ENCODE measurements at places on chromosomes 11 and 22.

- no peak for DNase-seq
These were observed 61.3 kb upstream of the NARS2 start for GRCh38 chr11:78635814-78636506.

- DNase-seq = no peak
These were observed 2.2 kb downstream of the TM7SF2 start for GRCh38 chr11:65113839-65114238.

DNA sequence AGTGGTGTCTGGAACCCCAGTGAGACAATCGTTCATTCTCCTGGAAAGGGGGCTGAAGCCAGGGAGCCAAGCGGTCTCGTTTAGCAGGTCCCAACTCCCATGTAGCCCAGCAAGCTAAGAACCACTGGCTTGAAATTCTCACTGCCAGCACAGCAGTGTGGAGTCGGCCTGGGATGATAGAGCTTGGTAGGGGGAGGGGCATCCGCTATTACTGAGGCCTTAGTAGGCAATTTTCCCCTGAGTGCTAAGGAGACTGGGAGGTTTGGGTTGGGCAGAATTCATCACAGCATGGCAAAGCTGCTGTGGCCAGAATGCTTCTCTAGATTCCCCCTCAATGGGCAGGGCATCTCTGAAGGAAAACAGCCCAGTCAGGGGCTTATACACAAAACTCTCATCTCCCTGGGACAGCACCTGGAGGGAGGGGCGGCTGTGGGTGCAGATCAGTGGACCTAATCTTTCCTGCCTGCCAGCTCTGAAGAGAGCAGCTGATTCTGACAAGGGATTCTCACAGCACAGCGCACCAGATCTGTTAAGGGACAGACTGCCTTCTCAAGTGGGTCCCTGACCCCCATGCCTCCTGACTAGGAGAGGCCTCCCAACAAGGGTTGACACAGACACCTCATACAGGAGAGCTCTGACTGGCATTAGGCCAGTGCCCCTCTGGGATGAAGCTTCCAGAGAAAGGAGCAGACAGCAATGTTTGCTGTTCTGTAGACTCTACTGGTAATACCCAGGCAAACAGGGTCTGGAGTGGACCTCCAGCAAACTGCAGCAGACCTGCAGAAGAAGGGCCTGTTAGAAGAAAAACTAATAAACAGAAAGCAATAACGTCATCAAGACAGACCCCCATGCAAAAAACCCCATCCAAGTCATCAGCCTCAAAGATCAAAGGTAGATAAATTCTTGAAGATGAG lies 14.8 kb downstream of the OR52M1 start:
- no peak for DNase-seq

GRCh38 chr11:112086422-112087191 lies at the start of the genes SDHD and TIMM8B:
SDHD (plus strand) TSS chr11:112086873; CDS start chr11:112086908, 35 bp downstream.
TIMM8B (minus strand) TSS chr11:112086756; CDS start chr11:112086723, 33 bp downstream.
- peak; percentile 97 for DNase-seq

DNA sequence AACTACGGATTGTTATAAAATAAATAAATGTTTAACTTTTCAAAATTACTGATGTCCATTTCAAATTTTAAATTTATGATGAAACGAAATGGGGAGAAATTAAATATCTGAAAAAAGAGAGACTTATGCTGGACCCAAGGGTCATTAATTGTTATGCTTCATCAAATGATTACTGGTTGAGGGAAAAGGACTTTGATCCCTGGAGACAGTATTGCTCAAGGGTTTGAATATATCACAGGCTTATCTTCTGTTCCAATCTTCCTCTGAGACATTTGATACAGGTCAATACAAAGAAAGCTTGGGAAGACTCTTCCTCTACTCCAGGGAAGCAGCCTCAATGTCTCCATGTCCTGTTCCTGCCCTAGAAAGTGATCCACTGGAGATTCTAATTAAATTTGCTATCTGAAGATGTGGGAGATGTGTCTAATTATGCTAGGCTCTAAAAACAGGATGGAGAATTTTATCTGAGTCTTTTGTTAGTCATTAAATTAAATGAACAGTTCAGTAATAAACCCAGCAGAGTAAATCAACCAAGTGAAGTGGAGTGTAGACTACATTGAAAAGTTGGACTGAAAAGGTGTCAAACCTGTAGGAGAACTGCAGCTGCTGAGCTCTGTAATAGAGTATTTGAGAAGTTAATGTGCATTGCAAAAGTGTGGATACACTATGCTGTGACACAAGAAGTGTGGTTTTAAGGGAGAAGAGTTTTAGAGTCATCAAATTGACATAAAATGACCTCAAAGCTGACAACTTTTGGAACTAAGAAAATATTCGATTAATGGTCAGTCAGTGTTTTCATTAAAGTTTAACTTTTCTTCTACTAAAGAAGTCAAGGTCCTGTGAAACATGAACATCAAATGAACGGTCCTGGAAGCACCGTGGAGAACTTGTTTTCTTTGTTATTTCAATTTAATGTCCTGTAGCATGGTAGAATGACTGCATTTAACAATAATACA lies 623.7 kb upstream of the CCDC90B start:
- no peak for DNase-seq

- no peak for DNase-seq
These were observed 1.5 kb upstream of the SMPD1 start for GRCh38 chr11:6388748-6389147.

- DNase-seq = no peak
These were observed 13.5 kb downstream of the LRP5 start for GRCh38 chr11:68325907-68326220.

GRCh38 chr11:76313271-76313670 lies 67.7 kb downstream of the THAP12 start:
- no peak for DNase-seq

- peak; percentile 50 for DNase-seq
These were observed 4.1 kb upstream of the SAC3D1 start for GRCh38 chr11:65036931-65037330.

- no peak for DNase-seq
These were observed 35.7 kb upstream of the PTPRJ start for GRCh38 chr11:47944632-47945031.

DNA sequence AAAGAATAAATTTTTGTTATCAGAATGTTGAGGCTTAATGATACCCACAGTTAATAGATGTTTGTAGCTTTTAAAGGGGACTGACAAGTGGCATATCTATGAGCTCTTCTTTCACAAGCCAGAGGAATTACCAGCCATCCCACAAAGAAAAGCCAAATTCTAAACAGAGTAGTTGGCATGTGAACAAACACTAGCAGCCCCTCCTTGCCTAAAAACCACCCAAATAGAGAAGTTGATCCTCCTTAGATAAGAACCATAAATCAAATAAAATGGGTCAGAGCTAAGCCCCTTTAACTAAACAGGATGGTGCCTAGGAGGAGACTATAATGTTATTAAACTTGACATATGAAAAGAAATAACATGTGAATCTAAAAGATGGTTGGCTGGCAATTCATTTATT lies 11.4 kb downstream of the LPXN start:
- DNase-seq = no peak

GRCh38 chr22:42805016-42805997 lies 51.8 kb downstream of the ARFGAP3 start:
- peak; percentile 42 for DNase-seq

- DNase-seq = no peak
These were observed 32.5 kb downstream of the MRGPRX2 start for GRCh38 chr11:19027829-19028595.

DNA sequence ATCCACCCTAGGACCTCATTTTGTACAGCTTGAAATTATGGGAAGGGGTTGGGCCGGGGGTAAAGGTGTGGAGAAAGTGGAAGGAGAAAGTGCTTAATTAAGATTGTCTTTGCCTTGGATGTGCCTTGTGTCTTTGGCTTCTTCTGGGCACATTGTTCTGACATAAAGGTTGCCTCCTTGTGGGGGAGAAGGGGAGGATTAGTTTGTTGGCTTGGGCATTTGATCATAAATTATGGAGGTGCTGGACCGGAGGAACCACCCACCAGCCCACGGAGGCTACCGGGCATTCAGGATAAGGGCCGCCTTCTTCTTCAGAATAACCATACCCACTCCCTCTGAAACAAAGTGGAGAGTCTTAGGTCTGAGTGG lies 1.3 kb downstream of the PAFAH1B2 start:
- no peak for DNase-seq

GRCh38 chr11:1230456-1231395 lies 7.9 kb downstream of the MUC5B start:
- no peak for DNase-seq

GRCh38 chr11:116563028-116563711 lies 209.6 kb downstream of the BUD13 start:
- peak; percentile 57 for DNase-seq

DNA sequence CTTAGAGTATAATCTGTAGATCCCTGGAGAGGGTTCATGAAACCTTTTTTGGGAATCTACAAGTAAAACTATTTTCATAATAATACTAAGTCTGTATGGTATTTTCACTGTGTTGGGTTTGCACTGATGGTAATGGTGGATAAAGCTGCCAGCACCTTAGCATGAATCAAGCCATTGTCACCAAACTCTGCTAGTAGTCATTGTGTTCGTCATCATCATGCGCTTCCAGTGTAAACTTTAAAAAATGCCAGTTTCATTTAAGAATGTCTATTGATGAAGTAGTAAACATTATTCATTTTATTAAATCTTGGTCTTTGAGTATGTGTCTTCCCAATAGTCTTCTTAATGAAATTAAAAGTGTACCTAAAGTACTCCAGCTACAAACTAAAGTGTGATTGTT lies 15.0 kb downstream of the ALKBH3 start:
- DNase-seq = peak; percentile 56

DNA sequence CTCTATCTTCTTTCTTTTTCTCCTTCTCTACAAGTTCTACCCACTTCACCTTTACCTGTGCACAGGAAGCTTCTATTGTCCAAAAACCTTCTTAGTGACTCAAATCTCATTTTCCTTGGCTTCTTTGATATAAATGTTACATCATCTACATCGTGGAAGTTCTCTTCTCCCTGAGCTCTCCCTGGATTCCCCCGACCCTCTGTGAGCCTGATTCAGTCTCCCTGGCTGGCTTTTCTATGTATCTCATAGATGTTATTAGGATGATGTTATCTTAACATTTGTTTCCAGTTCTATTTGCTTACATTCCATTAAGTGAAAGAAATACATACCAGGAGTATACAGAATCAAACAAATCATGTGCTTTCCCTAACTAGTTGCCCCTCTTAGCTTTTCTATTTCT lies 235.8 kb upstream of the PITPNB start:
- DNase-seq = no peak

GRCh38 chr11:65315204-65315865 lies 669 bp downstream of the CDC42EP2 start:
- peak; percentile 75 for DNase-seq

DNA sequence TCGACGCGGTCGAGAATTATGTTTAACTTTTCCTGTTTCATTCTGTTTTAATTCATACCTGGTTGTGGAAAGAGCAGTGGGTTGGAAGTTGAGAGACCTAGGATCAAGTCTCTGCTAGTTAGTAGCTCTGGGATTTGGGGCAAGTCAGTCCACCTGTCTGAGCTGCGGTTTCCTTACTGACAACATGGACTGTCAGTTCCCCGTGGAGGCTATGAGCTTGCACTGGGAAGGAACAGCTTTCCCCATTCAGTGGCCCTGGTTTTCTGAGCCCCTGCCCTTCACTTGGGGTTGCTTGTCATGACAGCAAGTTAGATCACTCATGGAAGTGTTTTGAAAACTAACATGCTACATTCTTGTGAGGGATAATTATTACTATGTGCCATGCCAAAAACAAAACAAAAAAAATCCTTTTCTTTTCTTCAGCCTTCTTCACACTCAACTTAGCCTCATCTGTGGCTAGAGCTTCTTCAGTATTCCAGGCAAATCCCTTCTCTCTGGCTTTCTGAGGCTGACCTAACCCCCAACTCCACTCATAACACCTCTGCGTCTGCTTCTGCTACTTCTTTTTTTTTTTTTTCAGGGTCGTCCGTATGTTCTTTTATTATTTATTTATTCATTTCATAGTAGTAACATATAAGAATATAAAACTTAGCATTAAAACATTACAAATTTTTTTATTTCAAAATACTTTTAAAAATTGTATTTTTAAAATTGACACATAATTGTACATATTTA lies 43.0 kb upstream of the ZBED5 start:
- DNase-seq = no peak

DNA sequence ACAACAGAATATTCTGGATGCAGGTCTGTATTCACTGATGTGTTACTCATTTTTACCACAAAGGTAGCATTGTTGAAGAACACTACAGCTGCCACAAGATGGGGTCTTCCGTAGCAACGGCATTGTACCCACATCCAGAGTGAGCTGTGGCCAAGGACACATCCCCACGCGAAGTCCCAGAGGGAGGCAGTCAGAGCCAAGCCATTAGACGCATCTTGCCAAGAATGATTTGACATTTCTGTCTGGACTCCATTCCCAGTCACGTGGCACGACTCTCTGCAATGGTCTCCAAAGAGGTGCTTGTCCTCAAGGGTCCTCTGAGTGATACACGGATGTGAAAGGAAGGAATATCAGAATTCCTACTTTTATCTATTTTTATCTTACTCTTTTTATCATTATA lies 15.5 kb downstream of the OPCML start:
- no peak for DNase-seq

DNA sequence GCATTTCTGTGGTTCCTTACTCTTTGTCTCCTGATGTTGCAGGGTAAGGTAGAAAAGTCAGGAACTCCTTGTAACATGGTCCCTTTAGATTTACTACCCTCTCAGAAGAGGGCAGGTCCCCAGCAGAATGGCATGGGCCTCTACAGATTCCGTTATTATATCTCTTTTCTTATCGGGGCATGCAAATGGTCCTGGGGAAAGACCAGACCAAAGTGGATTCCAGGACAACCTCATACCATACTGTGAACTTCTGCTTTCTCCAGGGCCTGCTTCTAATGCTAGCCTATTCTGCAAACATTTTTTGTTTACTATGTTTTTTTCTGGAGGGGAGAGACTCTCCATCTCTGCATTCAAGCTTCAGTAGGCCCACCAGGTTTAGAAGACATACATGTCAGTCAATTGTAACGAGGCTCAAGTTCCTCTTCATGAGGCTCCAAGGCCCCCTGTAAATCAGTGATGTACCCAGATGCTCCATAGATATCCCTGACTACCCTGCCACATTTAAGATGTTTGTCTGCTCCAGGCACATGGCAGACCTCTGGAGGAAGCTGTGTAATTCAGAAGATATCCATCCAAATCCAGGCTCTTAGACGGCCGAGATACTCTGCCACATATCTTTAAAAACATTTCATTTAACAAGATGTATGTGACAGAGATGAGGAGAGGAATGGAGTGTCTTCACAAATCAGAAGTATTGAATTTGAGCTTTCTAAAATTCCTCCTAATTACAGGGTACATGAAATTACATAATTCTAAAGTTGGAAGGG lies 8.5 kb upstream of the ME3 start:
- DNase-seq = no peak

- DNase-seq = no peak
These were observed 78.9 kb downstream of the PDE3B start for GRCh38 chr11:14722496-14722895.

DNA sequence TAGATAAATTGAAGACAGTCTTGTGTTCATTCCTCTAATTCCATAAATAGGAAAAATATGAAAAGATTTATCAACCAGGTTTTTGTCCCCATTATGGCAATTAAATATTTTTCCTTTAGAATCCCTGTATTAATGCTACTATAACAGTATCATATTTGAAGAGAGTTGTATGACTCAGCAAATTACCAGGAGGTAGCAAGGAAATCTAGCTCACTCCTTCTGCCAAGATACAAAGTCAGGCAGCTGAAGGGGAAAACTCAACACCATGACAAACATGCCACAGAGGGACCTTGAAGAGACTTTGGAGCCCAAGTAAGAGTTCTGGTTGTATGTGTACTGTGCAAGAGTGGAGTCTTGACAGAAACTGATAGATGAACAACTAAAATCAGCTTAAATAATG lies 143.3 kb downstream of the GUCY1A2 start:
- DNase-seq = no peak
